WTC11 (cell line): ENCODE measurements at places on chromosomes 7 and 10.

DNA sequence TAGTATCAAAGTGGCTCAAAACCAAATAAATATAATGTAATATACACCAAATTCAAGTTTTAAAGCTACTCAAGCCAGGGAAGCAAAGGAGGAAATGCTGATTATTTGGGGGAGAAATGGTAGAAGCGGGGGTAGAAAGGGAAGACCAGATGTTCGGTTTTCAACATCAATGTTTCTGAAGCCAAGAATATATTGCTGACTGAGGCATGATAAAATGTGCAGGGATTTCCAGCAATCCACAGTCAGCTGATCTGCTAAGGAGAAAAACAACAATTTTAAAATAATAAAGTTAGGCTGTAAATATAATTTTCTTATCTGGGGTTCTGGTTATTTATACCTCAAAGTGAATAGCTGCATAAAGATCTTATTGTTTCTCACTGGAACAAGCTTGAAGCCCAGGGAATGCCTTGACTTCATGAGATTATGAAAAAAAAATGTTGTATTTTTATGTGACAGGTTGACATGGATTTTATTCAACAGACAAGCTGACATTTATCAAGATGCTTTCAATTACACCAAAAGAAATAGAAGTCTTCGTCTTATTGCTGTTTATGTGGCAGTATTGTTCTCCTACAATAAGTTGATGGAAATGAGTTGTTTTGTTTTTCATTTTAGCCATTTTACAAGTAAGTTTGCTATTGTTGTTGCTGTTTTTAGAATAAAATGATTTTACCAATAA lies 28.6 kb upstream of the BMPER start:
- DNase-seq, result no peak

DNA sequence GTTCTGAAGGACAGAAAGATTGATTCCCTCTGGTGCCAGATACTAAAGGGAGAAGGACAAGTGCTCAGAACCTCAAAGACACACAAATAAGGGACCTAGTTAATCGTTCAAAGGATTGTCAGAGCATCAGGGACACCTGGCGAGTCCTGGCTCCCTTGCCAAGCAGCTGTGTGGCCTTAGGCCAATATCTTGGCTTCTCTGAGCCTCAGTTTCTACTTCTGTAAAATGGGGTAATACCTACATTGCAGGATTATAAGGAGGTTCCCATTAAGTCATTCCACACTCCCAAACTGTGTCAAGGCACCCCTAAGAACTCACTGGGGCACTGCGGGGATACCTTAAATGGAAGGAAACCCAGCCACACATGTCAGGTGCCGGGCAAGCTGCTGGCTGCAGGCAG lies 29.4 kb downstream of the DRGX start:
- no peak for DNase-seq

DNA sequence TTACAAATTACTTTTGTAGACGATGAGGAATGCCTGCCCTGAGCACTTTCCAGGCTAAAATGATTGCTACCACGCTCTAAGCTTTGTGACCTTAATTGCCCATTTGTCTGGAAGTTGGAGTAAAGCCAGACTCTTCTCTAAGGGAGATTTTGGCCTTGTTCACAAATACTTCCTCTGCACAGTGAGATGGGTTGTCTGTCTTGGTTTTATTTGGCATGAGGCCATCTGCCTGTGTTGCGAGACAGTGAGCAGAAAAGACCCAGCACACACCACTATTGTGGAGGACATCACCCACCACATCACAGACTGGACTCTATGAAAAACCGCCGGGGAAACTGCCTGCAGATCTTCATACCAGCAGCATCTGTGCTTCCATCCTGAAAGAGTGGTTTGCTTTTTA lies 138.4 kb downstream of the BICC1 start:
- DNase-seq, result no peak

- DNase-seq, result no peak
Observed at GRCh38 chr10:14253711-14254110, 77.0 kb downstream of the FRMD4A start.

GRCh38 chr10:89513206-89513605 lies 22.2 kb downstream of the SLC16A12 start:
- DNase-seq, result no peak

GRCh38 chr7:80643336-80643915 lies 5.0 kb downstream of the CD36 start:
- DNase-seq, result no peak

- no peak for DNase-seq
Observed at GRCh38 chr7:516606-517456, 2.8 kb downstream of the PDGFA start.

DNA sequence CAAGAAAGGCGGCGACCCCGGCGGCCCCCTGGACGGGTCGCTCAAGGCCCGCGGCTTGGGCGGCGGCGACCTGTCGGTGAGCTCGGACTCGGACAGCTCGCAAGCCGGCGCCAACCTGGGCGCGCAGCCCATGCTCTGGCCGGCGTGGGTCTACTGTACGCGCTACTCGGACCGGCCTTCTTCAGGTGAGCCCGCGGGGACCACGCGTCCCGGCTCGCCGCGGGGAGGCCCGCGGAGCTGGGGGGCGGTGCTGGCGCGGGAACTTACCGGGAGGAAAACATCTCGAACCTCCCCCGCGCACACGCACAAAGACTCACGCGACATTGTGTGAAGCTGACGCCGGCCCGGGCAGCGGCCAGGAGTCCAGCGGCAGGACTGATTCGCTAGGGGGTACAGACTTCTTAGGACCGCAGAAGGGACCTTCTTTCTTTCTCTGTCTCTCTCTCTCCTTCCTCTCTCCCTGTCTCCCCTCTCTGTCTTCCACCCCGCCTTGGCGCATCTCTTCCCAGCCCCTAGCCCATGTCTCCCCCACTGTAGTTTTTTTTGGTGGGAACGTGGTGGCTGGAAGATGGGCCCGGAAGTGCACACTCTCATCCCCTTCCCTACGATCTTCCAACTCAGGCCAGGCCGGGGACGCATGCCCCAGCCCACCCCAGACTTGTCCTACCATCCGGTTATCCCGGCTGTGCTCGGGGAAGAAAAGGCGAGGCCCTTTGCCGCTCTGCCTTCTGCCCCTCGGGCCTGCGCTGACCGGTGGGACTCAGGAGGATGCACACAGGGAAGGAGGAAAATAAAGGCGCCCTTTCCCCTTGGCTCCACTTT lies 1.2 kb downstream of the EN2 start:
- DNase-seq, result no peak

DNA sequence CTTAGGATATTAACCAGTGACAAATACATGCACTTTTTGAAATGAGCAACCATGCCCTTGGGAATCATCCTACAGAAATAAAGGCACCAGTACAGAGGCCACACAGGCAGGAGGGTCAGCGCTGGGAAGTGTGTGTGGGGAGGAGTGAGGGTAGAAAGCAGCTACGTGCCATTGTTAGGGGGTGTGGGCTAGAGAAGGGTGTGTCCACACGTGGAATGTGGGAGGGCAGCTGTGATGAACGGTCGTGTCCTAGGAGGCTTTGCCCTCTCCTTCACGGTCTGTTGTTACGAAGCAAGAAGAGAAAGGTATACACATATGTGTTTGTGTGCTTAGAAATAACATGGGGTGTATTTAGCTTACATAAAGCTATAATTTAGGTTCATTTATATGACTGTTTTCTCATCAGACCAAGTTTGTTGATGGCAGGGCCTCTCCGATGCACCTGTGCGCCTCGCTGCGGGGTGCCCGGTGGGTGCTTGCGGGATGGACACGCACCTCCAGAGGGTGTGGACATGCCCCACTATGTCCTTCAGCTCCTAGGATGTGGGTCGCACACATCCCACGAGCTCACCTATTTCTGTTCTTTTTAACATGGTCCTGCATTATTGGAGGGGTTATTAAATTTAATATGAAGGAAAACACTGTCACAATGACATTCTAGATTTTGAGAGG lies 16.9 kb upstream of the GET4 start:
- DNase-seq, result no peak

- no peak for DNase-seq
Observed at GRCh38 chr10:3806603-3807002, 21.6 kb upstream of the KLF6 start.

GRCh38 chr10:124032971-124033886 lies 60.2 kb downstream of the CHST15 start:
- DNase-seq, result no peak

DNA sequence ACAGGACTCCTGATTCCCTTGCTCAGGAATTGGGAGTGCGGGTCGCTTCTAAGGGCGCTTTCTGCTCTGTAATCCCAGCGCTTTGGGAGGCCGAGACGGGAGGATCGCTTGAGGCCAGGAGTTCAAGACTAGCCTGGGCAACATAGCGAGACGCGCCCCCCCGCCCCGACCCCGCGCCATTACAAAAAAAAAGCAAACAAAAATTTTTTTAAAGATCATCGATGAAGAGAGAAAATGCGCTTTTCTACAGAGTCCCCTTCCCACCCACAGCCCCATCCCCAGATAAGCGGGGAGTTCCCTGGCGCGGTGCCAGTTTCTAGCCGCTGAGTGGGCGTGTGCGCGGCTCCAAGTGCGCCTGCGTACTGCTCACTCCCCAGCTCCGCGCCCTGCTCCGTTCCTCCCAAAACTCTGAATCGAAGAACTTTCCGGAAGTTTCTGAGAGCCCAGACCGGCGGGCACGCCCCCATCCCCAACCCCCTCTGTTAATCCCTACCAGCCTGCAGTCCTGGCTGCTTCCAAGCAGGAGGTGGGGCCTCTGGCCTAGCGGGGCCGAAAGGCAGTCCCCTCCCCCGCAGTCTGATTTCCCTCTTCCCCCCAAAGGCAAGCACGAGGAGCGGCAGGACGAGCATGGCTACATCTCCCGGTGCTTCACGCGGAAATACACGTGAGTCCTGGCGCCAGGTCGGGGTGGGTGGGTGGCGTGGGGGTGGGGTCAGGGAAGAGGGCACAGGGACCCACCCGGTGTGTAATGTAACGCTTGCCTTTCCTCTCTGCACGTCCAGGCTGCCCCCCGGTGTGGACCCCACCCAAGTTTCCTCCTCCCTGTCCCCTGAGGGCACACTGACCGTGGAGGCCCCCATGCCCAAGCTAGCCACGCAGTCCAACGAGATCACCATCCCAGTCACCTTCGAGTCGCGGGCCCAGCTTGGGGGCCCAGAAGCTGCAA lies 1.0 kb downstream of the HSPB1 start:
- DNase-seq, result peak; percentile 95

- no peak for DNase-seq
Observed at GRCh38 chr10:30270247-30270646, 78.8 kb downstream of the MTPAP start.

- DNase-seq, result no peak
Observed at GRCh38 chr10:132624061-132624846, 86.7 kb downstream of the INPP5A start.

- DNase-seq, result no peak
Observed at GRCh38 chr7:99004781-99005500, 126.6 kb downstream of the TRRAP start.

DNA sequence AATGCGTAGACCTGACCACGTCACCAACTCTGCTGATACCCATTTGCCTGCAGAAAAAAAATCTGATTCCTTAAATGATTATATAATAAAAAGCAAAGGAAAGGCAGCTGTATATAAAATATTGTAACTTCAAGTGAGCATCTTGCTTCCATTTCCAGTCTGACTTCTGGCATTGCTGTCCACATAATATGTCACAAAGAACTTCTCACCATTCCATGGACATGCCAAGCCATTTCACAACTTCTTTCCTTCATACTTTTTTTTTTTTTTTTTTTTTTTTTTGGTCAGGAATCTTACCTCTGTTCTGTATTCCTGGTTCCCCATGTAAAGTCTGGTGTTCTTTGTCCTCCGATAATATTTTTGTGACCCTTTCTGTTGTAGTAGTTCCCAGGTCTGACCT lies 165.5 kb downstream of the SND1 start:
- DNase-seq, result no peak

DNA sequence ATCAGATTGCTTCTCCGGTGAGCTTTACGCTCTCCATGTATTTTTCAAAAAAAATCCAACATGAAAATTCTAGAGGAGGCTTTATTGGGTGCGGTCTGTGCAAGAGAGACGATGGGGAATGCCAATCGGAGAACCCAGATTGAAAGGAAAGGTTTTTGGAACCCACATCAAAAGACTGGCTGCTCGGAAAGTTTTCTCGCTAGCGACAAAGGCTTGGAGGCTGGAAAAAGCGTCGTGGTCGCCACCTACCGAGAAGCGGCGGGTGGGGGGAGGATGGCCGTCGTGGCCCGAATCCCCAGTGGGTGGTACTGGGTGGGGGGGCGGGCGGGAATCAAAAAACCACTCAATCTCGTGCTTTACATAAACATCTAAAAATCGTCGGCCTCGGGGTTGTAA lies 1.1 kb upstream of the GTF2I start:
- peak; percentile 32 for DNase-seq

- no peak for DNase-seq
Observed at GRCh38 chr10:59623133-59624121, 86.2 kb downstream of the SLC16A9 start.

DNA sequence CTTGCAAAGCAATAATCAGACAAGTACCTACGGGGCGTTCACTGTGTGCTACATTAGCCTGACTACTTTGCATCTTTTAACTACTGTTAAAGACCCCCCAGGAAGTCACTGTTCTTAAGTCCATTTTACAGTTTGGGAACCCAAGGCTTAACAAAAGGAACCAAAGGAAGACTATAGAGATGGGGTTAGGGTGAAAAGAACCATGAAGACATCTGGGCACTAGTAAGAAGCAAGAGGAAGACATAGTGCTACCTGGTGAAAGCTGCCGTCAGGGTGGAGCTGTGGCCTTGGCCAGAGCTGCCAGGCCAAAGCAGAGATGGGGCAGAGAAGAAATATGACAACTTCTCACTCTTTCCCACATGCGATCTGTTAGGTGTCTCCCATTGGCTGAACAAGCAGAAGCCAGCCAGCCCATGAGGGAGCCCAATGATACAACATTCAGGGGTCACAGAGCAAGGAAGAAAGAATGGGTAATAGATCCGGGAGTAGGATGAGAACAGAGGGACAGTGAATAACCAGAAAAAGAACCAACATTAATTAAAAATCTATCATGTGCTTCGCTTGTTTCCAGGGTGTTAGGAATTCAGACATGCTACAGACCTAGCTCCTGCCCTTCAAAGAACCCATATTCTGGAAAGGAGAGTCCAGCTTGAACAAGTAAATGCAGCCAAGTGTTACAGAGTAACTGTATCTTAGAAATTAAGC lies 85.4 kb downstream of the ARID5B start:
- DNase-seq, result no peak

DNA sequence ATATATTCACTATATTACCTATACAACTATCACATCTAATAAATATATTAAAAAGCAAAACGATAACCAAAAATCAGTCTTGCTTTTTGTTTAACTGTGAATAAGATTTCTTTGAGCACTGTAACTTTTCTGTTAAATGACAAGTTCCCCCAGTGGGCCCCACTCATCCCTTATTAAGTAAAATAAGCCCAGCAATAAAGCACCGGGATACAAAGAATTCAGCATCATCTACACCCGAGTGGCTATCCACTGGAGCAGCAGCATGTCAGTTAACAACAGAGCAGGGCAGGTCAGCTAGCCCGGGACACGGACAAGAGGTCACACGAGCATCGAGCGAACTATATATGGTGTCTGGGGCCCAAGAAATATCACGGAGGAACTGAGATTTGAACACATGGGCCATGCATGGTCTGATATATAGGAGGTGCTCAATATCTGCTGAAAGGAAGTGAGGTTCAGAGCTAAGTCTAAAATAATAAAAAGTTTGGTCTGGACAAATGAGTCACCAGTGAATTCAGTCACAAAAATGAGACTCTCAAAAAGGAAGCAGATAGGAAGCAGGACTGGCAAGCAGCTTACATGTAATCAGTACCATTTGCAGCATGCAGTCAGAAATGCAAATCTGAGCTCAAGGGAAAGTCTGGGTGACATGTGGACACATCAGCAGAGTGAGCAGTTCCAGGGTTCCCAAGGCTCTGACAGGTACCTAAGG lies 4.1 kb downstream of the ERCC6 start:
- DNase-seq, result no peak
